ENCODE measurements at places on chromosomes 11 and 22.

- H3K4me1 ChIP-seq, result no peaks in the 10 kb centered on the region
- DNase-seq, result no peak
- H3K27me3 ChIP-seq, result no peaks in the 10 kb centered on the region
- no peak overlapping the region for H3K27ac ChIP-seq
- no peaks in the 10 kb centered on the region for H3K36me3 ChIP-seq
- H3K4me3 ChIP-seq, result no peak overlapping the region
Observed at GRCh38 chr22:47836957-47837356, 1074.5 kb downstream of the TBC1D22A start.

GRCh38 chr22:32850591-32851517 lies 49.3 kb downstream of the TIMP3 start:
- H3K4me1 ChIP-seq, result no peaks in the 10 kb centered on the region
- H3K4me3 ChIP-seq, result no peak overlapping the region
- H3K27ac ChIP-seq, result no peak overlapping the region
- peaks cover 4% of the 10 kb centered on the region for H3K27me3 ChIP-seq
- no peaks in the 10 kb centered on the region for H3K36me3 ChIP-seq

- no peaks in the 10 kb centered on the region for H3K27me3 ChIP-seq
- no peaks in the 10 kb centered on the region for H3K36me3 ChIP-seq
- DNase-seq, result no peak
- no peak overlapping the region for H3K27ac ChIP-seq
Observed at GRCh38 chr11:80650966-80651365, 1210.1 kb upstream of the TENM4 start.

GRCh38 chr11:83554876-83555275 lies 268.7 kb upstream of the CCDC90B start:
- H3K4me3 ChIP-seq, result no peak overlapping the region
- no peaks in the 10 kb centered on the region for H3K27me3 ChIP-seq
- DNase-seq, result no peak
- no peaks in the 10 kb centered on the region for H3K4me1 ChIP-seq

GRCh38 chr22:26597026-26597425 lies 7.1 kb upstream of the TPST2 start:
- H3K27ac ChIP-seq, result no peak overlapping the region
- DNase-seq, result no peak
- H3K4me3 ChIP-seq, result no peak overlapping the region
- H3K4me1 ChIP-seq, result peaks cover 29% of the 10 kb centered on the region
- H3K27me3 ChIP-seq, result no peaks in the 10 kb centered on the region

DNA sequence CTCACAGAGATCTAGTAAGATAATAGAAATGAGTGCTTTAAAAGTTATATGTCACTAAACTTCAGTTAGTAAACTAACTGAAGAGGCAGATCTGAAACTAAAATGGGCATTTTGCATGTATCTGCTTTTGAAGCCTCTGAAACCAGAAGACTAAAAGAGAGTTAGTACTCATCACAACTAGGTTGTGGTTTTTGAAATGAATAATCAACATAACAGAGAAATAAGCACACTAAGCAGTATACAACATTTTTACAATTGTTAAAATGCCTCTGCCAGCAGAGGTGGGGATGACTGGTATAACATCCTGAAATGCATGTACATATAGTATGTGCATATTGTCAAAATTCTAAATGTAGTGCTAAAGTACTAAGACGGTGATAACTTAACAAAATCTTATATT lies 564.5 kb downstream of the DLG2 start:
- DNase-seq, result no peak
- H3K4me1 ChIP-seq, result no peaks in the 10 kb centered on the region
- no peak overlapping the region for H3K27ac ChIP-seq
- H3K27me3 ChIP-seq, result no peaks in the 10 kb centered on the region
- no peak overlapping the region for H3K4me3 ChIP-seq

GRCh38 chr22:38843657-38844314 lies at the start of gene NPTXR:
Gene NPTXR, minus strand, starts transcription at chr22:38844028.
- H3K4me3 ChIP-seq, result peak within 1 kb of the TSS; percentile 35
- peak; percentile 58 for DNase-seq
- no peak within 1 kb of the TSS for H3K27ac ChIP-seq
- no peaks in the 10 kb centered on the region for H3K36me3 ChIP-seq
- peaks cover 24% of the 10 kb centered on the region for H3K4me1 ChIP-seq

GRCh38 chr11:41246399-41246745 lies 213.1 kb downstream of the LRRC4C start:
- H3K4me1 ChIP-seq, result no peaks in the 10 kb centered on the region
- H3K36me3 ChIP-seq, result no peaks in the 10 kb centered on the region
- H3K4me3 ChIP-seq, result no peak overlapping the region
- no peak overlapping the region for H3K27ac ChIP-seq
- no peaks in the 10 kb centered on the region for H3K27me3 ChIP-seq

- H3K36me3 ChIP-seq, result peaks cover 2% of the 10 kb centered on the region
- H3K27me3 ChIP-seq, result no peaks in the 10 kb centered on the region
- H3K27ac ChIP-seq, result no peak overlapping the region
- H3K4me3 ChIP-seq, result no peak overlapping the region
- H3K4me1 ChIP-seq, result no peaks in the 10 kb centered on the region
Observed at GRCh38 chr22:40491990-40492631, 121.7 kb downstream of the SGSM3 start.

DNA sequence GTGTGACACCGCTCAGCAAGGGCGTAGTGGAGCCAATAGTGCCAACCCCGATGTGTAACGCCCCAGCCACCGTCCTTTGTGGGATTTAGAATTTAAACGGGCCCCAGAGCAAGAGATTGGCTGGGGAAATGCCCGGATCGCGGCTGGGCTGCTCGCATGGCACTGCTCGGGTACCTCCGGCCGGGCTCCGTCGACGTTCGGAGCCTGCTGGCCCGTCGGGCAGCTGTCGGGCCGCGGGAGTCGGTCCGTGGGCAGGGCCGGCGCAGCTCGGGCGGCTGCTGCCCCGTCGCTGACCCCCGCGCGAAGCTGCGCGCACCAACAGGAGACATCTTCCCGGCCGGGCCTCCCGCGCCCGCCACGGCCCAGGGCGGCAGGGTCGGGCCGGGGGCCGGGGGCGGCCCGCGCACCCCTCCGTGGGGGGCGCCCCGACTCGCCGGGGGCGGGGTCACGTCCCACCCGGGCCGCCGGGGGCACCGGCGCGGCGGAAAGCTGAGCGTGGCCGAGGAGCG lies 1.3 kb upstream of the KDM2A start:
- no peaks in the 10 kb centered on the region for H3K27me3 ChIP-seq
- H3K36me3 ChIP-seq, result peaks cover 4% of the 10 kb centered on the region
- DNase-seq, result peak; percentile 37
- peaks cover 21% of the 10 kb centered on the region for H3K4me1 ChIP-seq
- peak overlapping the region; percentile 55 for H3K4me3 ChIP-seq

Data from CD4-positive, alpha-beta T cell (primary cell).